ENCODE measurements at places on chromosomes 3 and 15.

GRCh38 chr15:36815786-36816185 is 236.4 kb downstream of the CDIN1 start:
- DNase-seq = no peak

- DNase-seq = no peak
Measured at GRCh38 chr3:84125201-84125721, 833.5 kb upstream of the CADM2 start.

GRCh38 chr15:85504749-85505676 is 124.6 kb downstream of the AKAP13 start:
- peak; percentile 73 for DNase-seq

DNA sequence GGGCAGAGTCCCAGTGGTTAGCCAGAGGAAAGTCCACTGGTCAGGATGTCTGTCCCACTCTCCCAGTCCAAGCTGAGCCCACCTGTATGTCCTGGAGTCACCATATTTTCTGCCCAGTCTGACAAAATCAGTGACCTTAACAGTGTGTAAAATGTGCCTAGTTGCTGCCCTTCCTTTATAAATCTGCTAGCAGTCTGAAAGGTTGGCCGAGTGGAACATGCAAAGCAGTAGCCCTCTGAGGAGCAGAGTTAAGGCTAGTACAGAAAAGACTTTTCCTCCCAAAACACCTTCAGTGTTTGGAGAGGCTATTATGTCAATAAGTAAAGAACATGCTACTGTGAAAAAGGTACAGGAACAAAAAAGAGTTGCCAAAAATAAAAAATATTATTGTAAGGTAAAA is 15.3 kb downstream of the TTC21A start:
- no peak for DNase-seq

DNA sequence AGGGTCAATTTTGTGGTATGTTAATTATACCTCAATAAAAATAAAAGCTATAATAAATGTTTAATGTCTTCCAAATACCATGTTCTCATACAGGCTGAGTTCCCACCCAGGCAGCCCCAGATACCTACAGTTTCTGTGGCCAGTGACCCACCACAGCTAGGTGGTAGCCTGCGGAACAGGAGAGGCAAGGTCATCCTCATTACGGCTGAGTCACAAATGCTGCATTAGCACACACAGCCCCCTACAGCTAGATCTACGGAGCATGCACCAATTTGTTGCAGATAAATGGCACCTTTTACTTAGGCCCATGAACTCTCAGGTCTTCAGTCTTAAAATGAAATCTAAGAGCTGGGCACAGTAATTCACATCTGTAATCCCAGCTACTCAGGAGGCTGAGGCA is 5.1 kb downstream of the SPATA12 start:
- peak; percentile 84 for DNase-seq

DNA sequence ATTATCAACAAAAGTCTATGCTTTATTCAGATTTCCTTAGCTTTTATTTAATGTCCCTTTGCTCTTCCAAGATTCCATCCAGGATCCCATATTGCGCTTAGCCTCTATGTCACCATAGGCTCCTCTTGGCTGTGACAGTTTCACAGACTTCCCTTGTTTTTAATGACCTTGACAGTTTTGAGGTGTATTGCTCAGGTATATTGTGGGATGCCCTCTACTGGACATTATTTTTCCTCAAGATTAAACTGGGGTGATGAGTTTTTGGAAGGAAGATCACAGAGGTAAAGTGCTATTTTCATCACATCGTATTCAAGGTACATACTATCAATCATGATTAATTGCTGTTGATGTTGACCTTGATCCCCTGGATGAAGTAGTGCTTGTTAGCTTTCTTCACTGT is 99.1 kb upstream of the SMAD3 start:
- DNase-seq = no peak

- DNase-seq = peak; percentile 95
Measured at GRCh38 chr15:59298225-59298853, 74.3 kb downstream of the MYO1E start.

GRCh38 chr3:58249358-58250092 is 11.9 kb downstream of the ABHD6 start:
- DNase-seq = peak; percentile 55

DNA sequence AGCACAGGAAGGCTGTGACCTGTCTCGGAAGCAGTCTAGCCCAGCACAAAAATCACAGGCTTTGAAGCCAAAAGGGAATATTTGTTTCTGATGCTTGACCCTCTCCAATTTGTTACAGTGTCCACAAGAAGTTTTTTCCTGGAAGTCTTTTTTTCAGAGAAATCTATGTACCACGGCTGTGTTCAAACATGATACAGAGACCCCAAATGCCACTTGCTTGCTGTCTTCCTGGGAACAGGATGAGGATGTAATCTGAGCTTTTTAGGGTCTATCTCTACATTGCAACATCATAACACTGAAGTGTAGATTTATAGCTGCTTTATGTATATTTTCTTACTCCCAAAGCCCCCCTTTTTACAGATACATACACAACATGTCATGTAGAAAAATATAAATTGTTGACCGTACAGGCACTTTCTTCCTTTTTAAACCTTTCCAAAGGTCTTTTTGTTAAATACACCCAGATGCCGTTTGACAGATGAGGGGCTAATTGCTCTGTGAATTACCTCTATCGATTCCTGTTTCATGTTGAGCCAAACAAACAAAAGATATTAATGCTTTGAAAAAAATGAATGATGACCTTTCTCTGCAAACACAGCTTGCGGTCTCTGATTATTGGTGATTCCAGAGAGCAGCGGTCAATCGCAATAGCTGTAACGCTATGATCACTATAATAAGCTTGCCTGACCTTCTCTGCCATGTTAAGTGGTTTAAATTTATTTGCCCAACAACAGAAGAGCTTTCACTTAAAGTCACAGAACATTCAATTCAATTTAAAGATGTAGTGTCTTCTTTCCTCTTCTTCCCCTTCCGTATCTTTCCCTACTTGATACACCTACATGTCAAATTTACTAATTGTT is 875.9 kb upstream of the NR2F2 start:
- no peak for DNase-seq

GRCh38 chr3:143328451-143328850 is 208.9 kb downstream of the CHST2 start:
- no peak for DNase-seq

- DNase-seq = no peak
Measured at GRCh38 chr3:159645874-159646273, 342.8 kb upstream of the IL12A start.

DNA sequence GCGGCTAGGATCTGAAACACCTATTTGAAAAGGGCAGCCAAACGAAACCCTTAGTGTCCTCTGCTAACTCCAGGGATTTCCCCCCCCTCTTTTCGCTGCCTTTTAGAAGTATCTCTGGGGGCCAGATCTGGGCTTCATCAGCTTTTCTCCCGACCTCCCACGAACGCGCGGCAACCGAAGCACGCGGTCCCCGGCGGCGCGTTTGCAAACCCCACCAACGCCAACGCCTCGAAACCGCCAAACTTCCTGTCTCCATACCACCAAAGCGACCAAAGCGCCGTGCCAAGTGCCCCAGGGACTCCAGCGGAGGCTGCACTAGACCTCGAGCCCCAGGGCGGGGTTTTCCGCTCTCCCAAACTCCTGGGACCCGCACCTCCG is 155.8 kb upstream of the FRMD4B start:
- no peak for DNase-seq

DNA sequence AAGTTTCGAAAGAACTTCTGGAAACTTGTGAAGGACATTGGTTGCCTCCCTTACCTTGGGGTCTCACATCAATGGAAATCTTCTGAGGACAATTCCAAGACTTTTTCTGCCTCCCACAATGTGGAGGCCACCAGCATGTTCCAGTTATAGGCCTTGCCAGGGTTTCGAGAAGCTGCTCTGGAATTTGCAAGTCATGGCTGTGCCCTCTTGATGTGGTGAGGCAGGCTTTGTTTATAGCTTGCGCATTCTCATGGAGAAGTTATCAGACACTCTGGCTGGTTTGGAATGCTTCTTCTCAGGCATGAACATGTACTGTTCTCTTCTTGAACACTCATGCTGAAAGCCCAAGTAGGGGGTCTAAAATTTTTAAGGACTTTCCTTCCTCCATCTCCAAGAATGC is 4.1 kb downstream of the CXCR6 start:
- DNase-seq = no peak

DNA sequence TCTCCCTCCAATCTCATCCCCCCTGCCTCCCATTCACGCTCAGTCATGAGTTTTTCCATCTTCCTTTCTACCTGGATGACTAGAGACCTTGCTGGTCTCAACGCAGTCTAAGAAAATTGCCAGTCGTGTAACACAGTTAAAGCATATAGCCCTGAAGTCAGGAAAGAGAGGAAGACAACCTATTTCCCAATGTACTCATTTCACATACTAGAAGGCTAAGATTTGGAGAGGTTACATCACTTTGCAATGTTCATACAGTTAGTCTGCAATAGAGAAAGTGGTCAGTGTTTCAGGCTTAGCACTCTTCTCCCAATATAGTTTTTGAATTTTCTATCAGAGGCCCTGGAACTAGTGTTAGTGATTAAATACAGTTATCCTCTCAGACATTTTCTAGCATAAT is 278.6 kb downstream of the EDEM1 start:
- DNase-seq = no peak

GRCh38 chr3:132461544-132461943 is 44.2 kb downstream of the DNAJC13 start:
- DNase-seq = no peak

- no peak for DNase-seq
Measured at GRCh38 chr3:43674345-43675085, 16.2 kb upstream of the ABHD5 start.

- peak; percentile 83 for DNase-seq
Measured at GRCh38 chr3:191141728-191142127, 57.3 kb upstream of the OSTN start.

DNA sequence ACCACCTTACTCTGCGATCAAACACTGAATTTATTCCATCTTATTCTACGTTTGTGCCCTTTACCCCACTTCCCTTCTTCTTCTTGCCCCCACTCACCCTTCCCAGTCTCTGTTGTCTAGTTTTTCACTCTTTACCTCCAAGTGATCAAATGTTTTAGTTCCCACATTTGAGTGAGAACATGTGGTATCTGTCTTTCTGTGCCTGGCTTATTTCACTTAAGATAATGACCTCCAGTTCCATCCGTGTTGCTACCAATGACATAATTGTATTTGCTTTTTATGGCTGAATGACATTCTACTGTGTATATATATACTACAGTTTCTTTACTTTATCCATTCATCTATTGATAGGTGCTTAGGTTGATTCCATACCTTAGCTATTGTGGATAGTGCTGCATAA is 78.8 kb downstream of the PDCD6IP start:
- no peak for DNase-seq

GRCh38 chr3:12328132-12328836 is 39.4 kb downstream of the PPARG start:
- DNase-seq = no peak

GRCh38 chr3:56294286-56294685 is 174.0 kb downstream of the ERC2 start:
- no peak for DNase-seq

GRCh38 chr3:79052054-79052681 is 715.6 kb downstream of the ROBO1 start:
- DNase-seq = no peak

DNA sequence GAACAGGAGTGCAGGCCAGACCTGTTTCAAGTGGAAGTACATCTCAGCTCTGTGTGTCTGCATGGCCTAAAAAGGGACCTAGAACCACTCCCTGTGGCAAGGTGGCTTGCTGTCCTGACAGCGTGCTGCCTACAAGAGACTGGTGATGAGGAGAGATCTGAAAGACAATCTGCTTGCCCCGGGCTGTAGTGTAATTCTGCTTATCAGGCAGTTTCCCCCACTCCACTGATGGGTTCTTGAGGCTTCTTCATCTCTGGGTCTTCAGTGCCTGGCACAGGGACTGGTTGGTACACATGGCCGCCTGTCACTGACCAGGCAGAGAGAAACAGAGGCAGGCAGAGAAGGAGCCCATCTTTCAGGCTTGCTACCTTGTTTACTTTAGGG is 57.6 kb downstream of the HEG1 start:
- DNase-seq = no peak

GRCh38 chr15:41581110-41581509 is 22.1 kb downstream of the TYRO3 start:
- no peak for DNase-seq

- DNase-seq = peak; percentile 71
Measured at GRCh38 chr3:186414735-186415419, 52.8 kb upstream of the DGKG start.
